ENCODE measurements at places on chromosomes 2 and 18. TPM values are rescaled to one million over a fixed set of nuclear protein-coding genes. Genes with fewer than 3 reads are reported as not detected.

Gene MTIF2
- 53.2 TPM for total RNA-seq

Gene HOXD13
- total RNA-seq: 7.5 TPM

Gene C2orf66
- 0.12 TPM for total RNA-seq

Gene TNS1
- total RNA-seq: 64.6 TPM

Gene FLACC1
- total RNA-seq: 1.4 TPM

Gene CHMP1B
- 50.7 TPM for total RNA-seq

Gene CHPF
- total RNA-seq: 327 TPM

Gene FTCDNL1
- 4.1 TPM for total RNA-seq

Gene IL1R2
- total RNA-seq: not detected

Gene DNAJC5G
- total RNA-seq: not detected

Gene ILKAP
- 22.8 TPM for total RNA-seq

Gene PJVK
- 2.2 TPM for total RNA-seq

Gene LNPK
- 61.6 TPM for total RNA-seq

Gene C2orf92
- 2.5 TPM for total RNA-seq

Gene B4GALT6
- total RNA-seq: 6.6 TPM

Gene GCG
- total RNA-seq: not detected

Gene RGPD8
- total RNA-seq: 9.5 TPM

Gene STAT1
- 109 TPM for total RNA-seq

Gene DPY30
- 54.9 TPM for total RNA-seq

Gene ASXL3
- total RNA-seq: 0.87 TPM

Gene KIAA1328
- 9.5 TPM for total RNA-seq

Gene CRACDL
- total RNA-seq: not detected

Gene DYSF
- 0.66 TPM for total RNA-seq

Gene MREG
- total RNA-seq: 3.2 TPM

Gene HAAO
- 0.25 TPM for total RNA-seq

Gene DPP10
- not detected for total RNA-seq

Gene CTAGE1
- not detected for total RNA-seq

Gene UBXN2A
- 13.9 TPM for total RNA-seq

Gene CTLA4
- not detected for total RNA-seq

Gene FSIP2
- total RNA-seq: 0.22 TPM

Gene PAX8
- 0.12 TPM for total RNA-seq

Gene HRH4
- 0.12 TPM for total RNA-seq

Gene BOLL
- not detected for total RNA-seq

Gene GNLY
- total RNA-seq: not detected

Gene ASB18
- not detected for total RNA-seq

Gene DLGAP1
- total RNA-seq: 0.12 TPM

Gene GKN2
- not detected for total RNA-seq

Gene CCL20
- not detected for total RNA-seq

Gene VWA3B
- total RNA-seq: not detected

Gene LIMS4
- 10.0 TPM for total RNA-seq

Gene KCNE4
- 12.6 TPM for total RNA-seq

Gene KCNJ13
- not detected for total RNA-seq

Gene EML6
- 1.1 TPM for total RNA-seq

Gene BUB1
- total RNA-seq: 20.4 TPM

Gene FAM124B
- 0.22 TPM for total RNA-seq

Gene SERPINB2
- total RNA-seq: 2.4 TPM

Gene TBR1
- not detected for total RNA-seq

Gene AP1S3
- 10.2 TPM for total RNA-seq

Gene ALK
- total RNA-seq: under 0.01 TPM

Gene DSG4
- total RNA-seq: not detected

Gene REG1B
- total RNA-seq: not detected

Gene MAPK4
- not detected for total RNA-seq

Gene NT5DC4
- total RNA-seq: 0.11 TPM

Gene CPS1
- total RNA-seq: 21.2 TPM

Gene CTDSP1
- total RNA-seq: 36.7 TPM

Gene RNF144A
- total RNA-seq: 12.0 TPM

Gene CCT4
- 211 TPM for total RNA-seq

Gene TNFRSF11A
- 0.25 TPM for total RNA-seq

Gene KIF1A
- total RNA-seq: not detected

All from uterine smooth muscle cell (primary cell).